ENCODE measurements at places on chromosomes 2 and 18. TPM values are rescaled to one million over a fixed set of nuclear protein-coding genes. Genes with fewer than 3 reads are reported as not detected.

DNA sequence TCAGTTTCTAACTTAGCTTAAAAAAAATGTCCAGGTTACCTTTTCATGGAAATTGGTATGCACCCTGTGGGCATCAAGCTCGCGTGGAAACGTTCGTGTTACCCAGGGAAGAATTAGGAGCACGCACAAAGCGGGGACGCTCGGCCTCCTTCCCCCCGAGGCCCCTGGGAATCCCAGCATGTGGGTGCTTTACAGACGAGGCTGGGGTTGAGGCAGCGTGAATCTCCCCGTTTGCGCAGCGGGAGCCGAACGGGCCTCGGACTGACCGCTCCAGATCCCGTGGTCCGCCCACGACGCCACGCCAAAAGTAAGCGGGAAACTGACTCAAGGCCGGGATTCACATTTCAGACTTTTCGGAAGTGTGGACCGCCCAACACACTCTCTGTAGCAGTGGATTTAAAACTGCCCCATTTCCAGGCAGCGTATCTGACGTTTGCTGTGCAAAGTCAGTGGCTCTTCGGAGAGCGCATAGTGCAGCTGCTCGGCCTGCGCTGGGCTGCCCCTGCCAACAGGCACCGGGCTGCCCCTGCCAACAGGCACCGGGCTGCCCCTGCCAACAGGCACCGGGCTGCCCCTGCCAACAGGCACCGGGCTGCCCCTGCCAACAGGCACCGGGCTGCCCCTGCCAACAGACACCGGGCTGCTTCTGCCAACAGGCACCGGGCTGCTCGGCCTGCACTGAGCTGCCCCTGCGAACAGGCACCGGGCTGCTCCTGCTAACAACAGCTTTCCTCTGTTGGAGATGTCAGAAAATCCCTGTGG lies 49.7 kb downstream of the SH3YL1 start:
- H3K27ac ChIP-seq = no peak overlapping the region
- no peak overlapping the region for H3K4me3 ChIP-seq
- H3K27me3 ChIP-seq = no peaks in the 10 kb centered on the region
- DNase-seq = no peak
- no peaks in the 10 kb centered on the region for H3K4me1 ChIP-seq

GRCh38 chr2:2823061-2823753 lies 492.1 kb upstream of the MYT1L start:
- no peak for DNase-seq
- peaks cover 10% of the 10 kb centered on the region for H3K27me3 ChIP-seq
- no peak overlapping the region for H3K27ac ChIP-seq

- H3K36me3 ChIP-seq = peaks cover 6% of the 10 kb centered on the region
- no peak overlapping the region for H3K4me3 ChIP-seq
- DNase-seq = no peak
- no peak overlapping the region for H3K27ac ChIP-seq
- peaks cover 93% of the 10 kb centered on the region for H3K4me1 ChIP-seq
Measured at GRCh38 chr18:24023185-24023814, 8.7 kb downstream of the TTC39C start.

DNA sequence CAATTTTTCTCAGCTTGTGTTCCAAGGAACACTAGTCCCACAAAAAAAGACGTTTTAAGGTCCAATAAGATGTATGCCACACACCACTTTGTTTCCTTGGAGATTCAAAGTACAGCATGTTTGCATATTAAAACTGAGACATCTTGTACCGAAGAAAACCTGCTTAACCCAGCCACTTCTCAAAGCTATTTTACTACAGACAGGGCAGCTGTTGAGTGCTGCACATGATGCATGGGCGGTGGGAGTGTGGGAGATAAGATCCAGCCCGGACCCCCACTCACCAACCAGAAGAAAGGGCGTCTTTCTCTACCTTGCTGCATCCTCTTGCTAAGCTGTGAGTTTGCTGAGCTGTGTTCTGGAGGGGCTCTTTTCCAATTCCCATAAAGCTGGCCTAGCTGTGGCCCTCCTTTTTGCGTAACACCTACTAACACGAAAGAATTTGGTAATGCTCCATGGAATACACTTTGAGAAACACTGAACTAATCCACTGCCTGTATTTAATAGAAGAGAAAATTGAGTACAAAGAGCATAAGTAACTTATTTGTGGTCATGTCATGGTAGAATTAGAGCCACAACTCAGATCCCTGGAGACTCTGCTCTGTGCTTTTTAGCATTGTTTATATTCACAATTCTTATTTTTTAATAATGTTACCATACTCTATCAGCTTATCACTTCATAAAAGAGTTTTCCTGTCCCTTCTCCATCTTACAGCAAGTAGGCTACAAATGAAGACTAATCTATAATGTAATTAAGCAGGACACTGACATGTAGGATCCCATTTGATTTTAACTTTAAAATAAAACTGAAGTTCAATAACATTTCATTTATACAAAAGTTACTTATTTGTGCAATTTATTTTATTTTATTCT lies 90.0 kb downstream of the PLEKHM3 start:
- no peak overlapping the region for H3K4me3 ChIP-seq
- no peak overlapping the region for H3K27ac ChIP-seq
- H3K4me1 ChIP-seq = no peaks in the 10 kb centered on the region
- H3K27me3 ChIP-seq = no peaks in the 10 kb centered on the region
- no peaks in the 10 kb centered on the region for H3K36me3 ChIP-seq
- DNase-seq = no peak

- H3K4me1 ChIP-seq = peaks cover 9% of the 10 kb centered on the region
- DNase-seq = no peak
- H3K27ac ChIP-seq = no peak overlapping the region
Measured at GRCh38 chr18:36176177-36176584, 11.1 kb upstream of the MOCOS start.

DNA sequence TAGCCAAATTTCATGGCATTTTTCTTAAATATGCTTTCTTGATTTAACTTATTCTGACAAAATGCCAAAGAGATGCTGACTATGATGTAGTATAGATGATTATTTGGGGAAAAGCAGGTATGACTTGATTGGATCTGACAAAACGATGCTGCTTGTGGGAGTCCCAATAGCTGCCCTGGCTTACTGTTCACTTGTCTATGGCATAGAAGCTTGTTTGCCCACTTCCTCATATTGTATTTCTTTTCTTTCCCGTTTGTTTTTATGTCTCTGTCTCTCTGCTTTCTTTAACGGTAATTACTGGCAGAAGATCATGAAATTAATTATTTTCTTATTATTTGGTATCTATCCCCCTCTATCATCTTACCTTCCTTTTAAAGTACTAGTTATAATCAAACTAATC lies 43.0 kb downstream of the EPC2 start:
- no peaks in the 10 kb centered on the region for H3K27me3 ChIP-seq
- no peak for DNase-seq
- H3K27ac ChIP-seq = no peak overlapping the region
- H3K36me3 ChIP-seq = no peaks in the 10 kb centered on the region
- no peak overlapping the region for H3K4me3 ChIP-seq

GRCh38 chr2:229800997-229801754 lies 86.8 kb upstream of the DNER start:
- H3K4me1 ChIP-seq = no peaks in the 10 kb centered on the region
- peaks cover 3% of the 10 kb centered on the region for H3K36me3 ChIP-seq
- H3K27me3 ChIP-seq = no peaks in the 10 kb centered on the region
- no peak overlapping the region for H3K4me3 ChIP-seq

- no peaks in the 10 kb centered on the region for H3K36me3 ChIP-seq
- DNase-seq = no peak
- H3K4me1 ChIP-seq = peaks cover 18% of the 10 kb centered on the region
- H3K27me3 ChIP-seq = peaks cover 21% of the 10 kb centered on the region
Measured at GRCh38 chr2:145751629-145752028, 1231.7 kb upstream of the ZEB2 start.

DNA sequence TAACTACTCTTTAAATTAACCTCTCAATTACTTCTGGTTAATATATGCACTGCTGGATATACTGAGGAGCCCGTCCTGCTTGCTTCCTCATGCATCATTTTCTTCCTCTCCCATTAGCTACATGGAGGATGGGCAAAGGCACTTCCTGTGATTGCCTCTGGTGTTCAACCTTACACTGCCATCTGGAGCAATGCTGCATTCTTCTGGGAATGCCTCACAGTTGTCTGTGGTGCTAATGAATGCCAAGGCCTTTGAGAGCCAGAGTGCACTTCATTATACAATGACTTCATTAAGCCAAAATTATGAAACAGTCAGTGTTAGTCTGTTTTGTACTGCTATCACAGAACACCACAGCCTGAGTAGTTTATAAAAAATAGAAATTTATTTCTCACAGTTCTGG lies 134.8 kb upstream of the DOCK10 start:
- DNase-seq = no peak
- H3K27me3 ChIP-seq = peaks cover 6% of the 10 kb centered on the region
- no peak overlapping the region for H3K4me3 ChIP-seq
- no peaks in the 10 kb centered on the region for H3K36me3 ChIP-seq
- H3K27ac ChIP-seq = no peak overlapping the region

DNA sequence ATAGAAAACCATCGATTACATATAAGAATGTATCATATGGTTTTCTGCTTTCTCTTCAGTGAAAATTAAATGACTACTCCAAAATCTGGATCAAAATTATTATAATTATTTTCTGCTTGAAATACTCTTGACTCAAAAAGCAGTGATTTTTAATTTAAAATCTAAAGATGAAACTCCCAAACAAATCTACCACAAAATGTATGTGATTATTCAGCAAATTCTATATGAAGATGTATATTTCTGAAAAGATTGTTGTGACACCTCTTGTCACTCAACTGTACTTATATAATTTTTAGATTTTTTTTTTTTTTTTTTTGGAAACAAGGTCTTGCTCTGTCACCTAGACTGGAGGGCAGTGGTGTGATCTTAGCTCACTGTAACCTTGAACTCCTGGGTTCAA lies 98.6 kb downstream of the MTCL1 start:
- H3K27ac ChIP-seq = no peak overlapping the region
- no peaks in the 10 kb centered on the region for H3K36me3 ChIP-seq
- DNase-seq = no peak
- no peaks in the 10 kb centered on the region for H3K27me3 ChIP-seq
- no peak overlapping the region for H3K4me3 ChIP-seq
- peaks cover 7% of the 10 kb centered on the region for H3K4me1 ChIP-seq

GRCh38 chr18:45161850-45162249 lies 453.4 kb upstream of the SLC14A2 start:
- no peak overlapping the region for H3K4me3 ChIP-seq
- peaks cover 20% of the 10 kb centered on the region for H3K27me3 ChIP-seq
- no peaks in the 10 kb centered on the region for H3K36me3 ChIP-seq
- H3K27ac ChIP-seq = no peak overlapping the region

DNA sequence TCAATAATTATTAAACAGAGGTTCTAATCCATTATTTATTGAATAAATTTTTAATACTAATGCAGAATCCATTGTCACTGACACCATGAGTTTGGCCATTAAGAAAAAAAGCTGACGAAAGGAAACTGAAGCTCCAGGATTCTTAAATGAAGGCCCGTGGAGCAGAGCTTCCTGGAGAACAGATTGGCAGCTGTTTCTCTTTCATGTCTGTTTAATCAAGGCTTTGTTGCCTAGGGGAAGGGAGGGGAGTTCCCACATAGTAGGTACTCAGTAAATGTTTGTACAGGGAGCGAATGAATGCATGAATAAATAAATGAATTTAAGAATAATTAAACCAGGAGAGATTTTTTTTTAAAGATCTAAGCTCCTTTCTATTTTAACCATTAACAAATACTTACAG lies 315.1 kb upstream of the KLHL29 start:
- H3K4me1 ChIP-seq = no peaks in the 10 kb centered on the region
- H3K4me3 ChIP-seq = no peak overlapping the region
- DNase-seq = no peak
- no peaks in the 10 kb centered on the region for H3K36me3 ChIP-seq
- no peaks in the 10 kb centered on the region for H3K27me3 ChIP-seq
- no peak overlapping the region for H3K27ac ChIP-seq

- H3K4me1 ChIP-seq = no peaks in the 10 kb centered on the region
- H3K27me3 ChIP-seq = no peaks in the 10 kb centered on the region
- no peaks in the 10 kb centered on the region for H3K36me3 ChIP-seq
- H3K4me3 ChIP-seq = no peak overlapping the region
Measured at GRCh38 chr2:153595939-153596338, 117.4 kb upstream of the RPRM start.

- peaks cover 55% of the 10 kb centered on the region for H3K27me3 ChIP-seq
- H3K4me3 ChIP-seq = no peak overlapping the region
- H3K4me1 ChIP-seq = peaks cover 21% of the 10 kb centered on the region
- no peak overlapping the region for H3K27ac ChIP-seq
Measured at GRCh38 chr2:464562-465309, 176.8 kb upstream of the ALKAL2 start.

- no peak for DNase-seq
- no peaks in the 10 kb centered on the region for H3K4me1 ChIP-seq
- no peak overlapping the region for H3K27ac ChIP-seq
- H3K27me3 ChIP-seq = peaks cover 13% of the 10 kb centered on the region
- no peaks in the 10 kb centered on the region for H3K36me3 ChIP-seq
Measured at GRCh38 chr18:58788971-58789875, 75.5 kb upstream of the ZNF532 start.

DNA sequence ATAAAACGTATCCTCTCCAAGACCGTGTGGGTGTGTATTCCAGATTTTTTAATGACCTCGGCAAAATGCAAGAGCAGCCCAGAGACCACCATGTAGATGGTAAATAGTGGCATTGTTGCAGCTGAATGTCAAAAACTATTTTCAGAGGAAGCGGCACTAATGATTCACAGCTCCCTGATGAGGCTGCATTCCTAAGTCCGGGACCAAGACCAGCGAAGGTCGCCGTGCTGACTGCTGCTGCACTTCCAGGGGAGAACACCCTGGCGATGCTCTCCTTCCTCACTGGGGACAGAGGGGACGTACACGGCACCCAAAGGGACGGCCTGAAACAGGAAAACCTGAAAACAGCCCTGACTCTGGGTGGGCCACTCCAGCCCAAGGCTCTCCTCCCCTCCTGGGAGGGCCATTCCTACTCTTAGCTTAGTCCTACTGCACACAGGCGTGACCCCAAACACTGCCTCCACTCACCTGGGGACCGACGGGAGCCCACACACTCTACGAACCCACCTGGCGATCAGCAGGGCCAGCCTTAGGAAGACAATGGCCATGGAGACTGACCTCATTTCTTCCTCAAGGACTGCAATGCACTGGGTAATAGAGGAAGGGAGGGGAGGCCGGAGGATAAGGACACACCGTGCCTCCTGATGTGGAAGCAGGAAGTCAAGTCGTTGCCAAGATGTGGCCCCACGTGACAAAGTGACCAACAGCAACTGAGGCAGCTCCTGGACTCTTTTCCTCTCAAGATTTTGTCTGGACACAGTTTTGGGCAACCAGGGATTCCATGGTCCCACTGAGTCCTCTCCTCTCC lies 82.8 kb downstream of the ZNF516 start:
- no peak overlapping the region for H3K4me3 ChIP-seq
- peaks cover 8% of the 10 kb centered on the region for H3K36me3 ChIP-seq
- no peak for DNase-seq
- no peaks in the 10 kb centered on the region for H3K27me3 ChIP-seq
- H3K27ac ChIP-seq = no peak overlapping the region

Gene SERPINB10
- total RNA-seq = 1.5 TPM

Gene HNRNPLL
- 63.7 TPM for total RNA-seq

Gene REG3G
- not detected for total RNA-seq

Gene DNAH6
- total RNA-seq = 1.5 TPM

Gene CYP26B1
- not detected for total RNA-seq
